ENCODE measurements at places on chromosomes 1 and 21. TPM values are rescaled to one million over a fixed set of nuclear protein-coding genes. Genes with fewer than 3 reads are reported as not detected.

GRCh38 chr1:20158358-20159070 lies 19.4 kb downstream of the PLA2G2F start:
- no peak for DNase-seq

GRCh38 chr1:143735764-143736461 lies 235.9 kb downstream of the FAM72C start:
- no peak for DNase-seq

Gene CCNL2
- 124 TPM for total RNA-seq

- no peak for DNase-seq
Observed at GRCh38 chr1:46547481-46548383, 3.7 kb downstream of the KNCN start.

DNA sequence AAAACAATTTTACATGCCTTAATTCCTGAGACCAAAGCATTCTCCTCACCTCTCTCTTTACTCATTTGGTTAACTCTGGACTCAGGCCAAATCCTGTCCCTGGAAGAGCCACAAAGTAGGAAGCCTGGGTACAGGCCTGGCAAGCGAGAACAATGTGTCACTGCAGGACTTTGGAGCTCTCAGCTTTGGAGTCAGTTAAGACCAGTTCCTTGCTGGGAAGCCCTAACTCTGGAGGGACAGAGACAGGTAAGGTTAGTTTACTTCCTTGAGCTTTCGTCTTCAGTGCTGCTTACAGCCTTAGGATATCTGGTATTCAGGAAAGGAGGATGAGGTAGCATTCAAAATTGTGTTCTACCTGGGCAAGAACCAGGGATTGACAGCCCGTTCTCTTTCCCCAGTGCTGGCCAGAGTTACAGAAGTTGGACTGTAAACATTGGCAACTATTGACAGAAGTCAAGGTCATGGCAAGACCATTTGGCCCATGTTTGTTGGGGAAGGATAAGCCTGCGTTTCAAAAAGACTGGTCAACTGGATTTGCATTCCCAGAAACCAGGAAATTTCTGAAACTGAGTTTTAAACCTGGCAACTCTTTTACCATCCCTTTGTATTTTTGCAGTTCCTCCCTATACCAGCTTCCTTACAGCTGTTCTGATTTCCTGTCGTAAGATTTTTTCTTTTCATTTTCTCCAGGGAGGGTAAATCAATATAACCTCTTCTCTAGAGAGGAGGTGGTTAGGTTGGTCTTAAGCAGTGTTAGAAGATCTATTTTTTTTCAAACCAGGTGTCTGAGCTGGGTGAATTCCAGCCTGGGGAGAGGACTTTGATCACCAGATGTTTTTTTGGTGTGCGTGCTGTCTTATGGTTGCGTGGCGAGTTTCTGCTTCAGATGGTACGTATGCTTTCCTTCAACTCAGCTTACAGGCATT lies at the start of gene C4BPB:
TSS of gene C4BPB (plus strand) at position 160 of the 926 bp plus-strand sequence. CDS start at position 832, 672 bp downstream.
- no peak for DNase-seq

DNA sequence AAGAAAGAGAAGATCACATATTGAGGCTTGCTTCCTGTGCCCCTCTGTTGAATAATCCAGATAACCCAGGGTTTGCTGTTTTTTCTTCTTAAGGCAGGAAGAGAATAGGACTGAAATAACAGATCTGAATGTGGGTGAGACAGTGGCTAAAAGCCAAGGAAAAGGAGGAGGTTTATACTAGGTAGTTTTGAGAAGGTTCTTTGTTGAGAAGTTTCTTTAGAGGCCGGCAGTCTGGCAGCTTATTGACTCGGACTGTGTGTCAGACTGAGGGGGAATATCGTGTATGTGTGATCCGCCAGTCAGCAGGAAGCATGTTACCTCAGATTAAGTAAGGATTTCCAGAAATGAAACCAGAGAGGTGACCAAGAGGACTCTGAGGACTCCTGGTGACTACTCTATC lies 119.8 kb downstream of the PLA2G4A start:
- DNase-seq = no peak

- DNase-seq = no peak
Observed at GRCh38 chr1:206570529-206570928, 41.7 kb downstream of the EIF2D start.

Gene DNAJC16
- total RNA-seq = 18.7 TPM

Gene CELA2B
- not detected for total RNA-seq

GRCh38 chr1:243345205-243345604 lies 89.4 kb downstream of the SDCCAG8 start:
- no peak for DNase-seq

GRCh38 chr1:26579681-26580111 lies 50.1 kb downstream of the RPS6KA1 start:
- DNase-seq = no peak

GRCh38 chr21:34073749-34074282 lies 438 bp downstream of the MRPS6 start:
- DNase-seq = no peak

DNA sequence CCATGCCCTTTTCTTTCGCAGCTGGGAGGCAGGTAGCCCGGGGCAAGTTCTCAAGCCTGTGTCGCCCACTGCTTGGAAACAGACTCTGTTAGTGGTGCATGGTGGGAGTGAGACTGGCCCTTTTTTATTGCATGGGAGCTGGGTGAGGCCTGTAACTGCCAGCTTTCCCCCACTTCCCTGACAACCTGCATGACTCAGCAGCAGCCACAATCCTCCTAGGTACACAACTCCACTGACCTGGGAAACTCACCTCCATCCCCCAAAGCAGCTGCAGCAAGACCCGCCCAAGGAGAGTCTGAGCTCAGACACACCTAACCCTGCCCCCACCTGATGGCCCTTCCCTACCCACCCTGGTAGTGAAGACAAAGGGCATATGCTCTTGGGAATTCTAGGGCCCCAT lies 25.8 kb downstream of the PIGP start:
- no peak for DNase-seq

Gene IFI44
- 16.0 TPM for total RNA-seq

Gene ADAM30
- total RNA-seq = not detected

- no peak for DNase-seq
Observed at GRCh38 chr1:116931016-116931918, 21.6 kb downstream of the PTGFRN start.

- DNase-seq = no peak
Observed at GRCh38 chr1:227941509-227942020, 6.2 kb downstream of the WNT9A start.

- no peak for DNase-seq
Observed at GRCh38 chr1:184553845-184554244, 167.0 kb downstream of the C1orf21 start.

Gene S100A9
- not detected for total RNA-seq

GRCh38 chr1:30879126-30879786 lies 29.3 kb downstream of the SDC3 start:
- no peak for DNase-seq

All from activated T-helper 2 cell treated with anti-CD3 and anti-CD28 coated beads, Interferon-gamma antibody, Interleukin-2, Interleukin-4, amounts not matched to agents 10 μg/mL and 5 μg/mL and 100 μg/mL, durations not matched to agents 14 hours and 24 hours and 36 hours (primary cell).